Activated naive CD8-positive, alpha-beta T cell treated with anti-CD3 and anti-CD28 coated beads, Interleukin-2, amount 10 ng/mL, durations not matched to agents 7 days and 5 days (primary cell): ENCODE measurements at places on chromosomes 12 and 14.

DNA sequence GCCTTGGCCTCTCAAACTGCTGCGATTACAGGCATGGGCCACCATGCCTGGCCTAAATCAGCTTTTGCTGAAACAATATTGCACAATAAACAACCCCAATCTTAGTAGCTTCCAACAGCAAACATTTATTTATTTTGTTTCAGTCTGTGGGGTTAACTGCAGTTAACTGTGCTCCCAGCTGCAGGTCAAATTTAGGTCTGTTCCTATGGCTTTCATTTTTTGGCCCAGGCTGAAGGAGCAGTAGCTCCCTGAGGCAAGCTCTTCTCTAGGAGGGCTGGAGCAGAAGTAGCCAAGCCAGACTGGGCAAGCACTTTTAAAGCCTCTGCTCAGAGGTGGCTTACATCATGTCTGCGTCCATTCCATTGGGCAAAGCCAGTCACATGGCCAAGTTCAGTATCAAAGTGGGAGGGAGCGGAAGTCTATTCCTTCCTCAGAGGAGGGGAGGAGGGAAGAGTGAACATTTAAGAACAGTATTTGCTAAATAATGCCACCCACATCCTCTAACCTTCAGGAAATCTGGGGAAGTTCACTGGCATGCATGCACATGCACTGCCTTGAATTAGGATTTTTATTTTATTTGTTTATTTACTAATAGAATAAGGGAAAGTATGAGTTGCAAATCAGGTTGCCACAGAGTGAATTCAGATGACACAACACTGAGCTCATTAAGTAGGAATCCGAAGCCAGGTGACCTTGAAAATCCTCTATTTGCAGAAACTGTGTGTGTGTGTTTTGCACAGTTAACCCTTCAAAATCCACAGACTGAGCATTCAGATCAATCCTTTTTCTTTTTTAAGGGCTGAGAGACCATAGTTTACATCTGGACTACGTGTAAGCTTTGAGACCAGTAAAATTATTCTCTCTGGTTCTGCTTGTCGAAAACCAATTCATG, 122.0 kb upstream of the SEL1L start:
- no peaks in the 10 kb centered on the region for H3K36me3 ChIP-seq
- H3K27ac ChIP-seq, result no peak overlapping the region

- H3K27me3 ChIP-seq, result no peaks in the 10 kb centered on the region
- H3K4me1 ChIP-seq, result no peaks in the 10 kb centered on the region
- no peak overlapping the region for H3K4me3 ChIP-seq
- H3K36me3 ChIP-seq, result no peaks in the 10 kb centered on the region
- no peak overlapping the region for H3K27ac ChIP-seq
These were observed 414.8 kb downstream of the SLC6A15 start for GRCh38 chr12:84497819-84498218.

- peaks cover 7% of the 10 kb centered on the region for H3K36me3 ChIP-seq
- no peak for DNase-seq
- no peak overlapping the region for H3K4me3 ChIP-seq
- H3K4me1 ChIP-seq, result peaks cover 7% of the 10 kb centered on the region
These were observed 232.4 kb downstream of the AEBP2 start for GRCh38 chr12:19671695-19672094.

DNA sequence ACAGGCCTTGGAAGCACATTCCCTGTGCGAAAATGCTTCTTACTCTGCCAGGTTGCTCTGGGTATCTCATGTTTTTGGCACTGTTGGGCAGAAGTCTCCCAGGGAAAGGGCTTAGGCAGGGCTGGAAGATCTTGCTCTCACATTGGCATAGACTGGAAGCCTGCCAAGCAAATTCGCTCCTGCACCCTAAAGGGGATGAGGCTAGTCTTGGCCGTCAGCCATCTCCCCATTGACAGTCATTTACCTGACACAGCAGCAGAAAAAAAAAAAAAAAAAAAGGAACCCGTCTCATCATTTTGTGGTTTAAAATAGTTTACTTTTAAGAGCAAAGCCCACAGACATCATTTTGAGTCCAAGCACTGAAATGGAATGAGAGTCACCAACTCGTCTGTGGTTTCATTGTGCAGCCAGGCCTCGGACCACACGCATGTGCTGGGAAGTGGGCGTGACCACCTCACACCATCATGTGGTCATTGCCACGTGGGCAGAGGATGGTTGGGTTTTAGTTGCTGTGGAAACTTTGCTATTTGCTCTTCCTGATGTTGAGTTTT, 84.8 kb downstream of the NRXN3 start:
- H3K27me3 ChIP-seq, result no peaks in the 10 kb centered on the region
- DNase-seq, result no peak
- H3K36me3 ChIP-seq, result no peaks in the 10 kb centered on the region
- H3K4me1 ChIP-seq, result peaks cover 4% of the 10 kb centered on the region
- no peak overlapping the region for H3K4me3 ChIP-seq
- H3K27ac ChIP-seq, result no peak overlapping the region

DNA sequence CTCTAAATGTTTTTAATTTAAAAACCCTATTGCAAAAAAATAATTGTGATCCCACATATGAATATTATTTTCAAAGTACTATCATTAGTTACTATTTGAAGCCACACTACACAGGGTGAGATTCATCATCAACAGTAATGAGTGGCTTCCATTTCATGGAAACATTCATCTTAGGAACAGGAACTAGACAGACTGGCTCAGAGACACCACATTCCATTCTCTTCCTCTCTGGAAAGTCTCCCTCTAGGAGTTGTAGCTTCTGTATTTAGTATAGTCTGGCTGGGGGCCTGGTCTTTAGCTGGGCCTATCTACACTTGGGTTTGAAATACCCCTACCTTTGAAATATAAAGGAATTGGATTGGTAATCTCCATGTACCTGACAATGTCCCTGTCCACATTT, 6.2 kb upstream of the VDR start:
- no peak for DNase-seq
- H3K36me3 ChIP-seq, result peaks cover 2% of the 10 kb centered on the region
- no peak overlapping the region for H3K27ac ChIP-seq
- H3K27me3 ChIP-seq, result peaks cover 72% of the 10 kb centered on the region

DNA sequence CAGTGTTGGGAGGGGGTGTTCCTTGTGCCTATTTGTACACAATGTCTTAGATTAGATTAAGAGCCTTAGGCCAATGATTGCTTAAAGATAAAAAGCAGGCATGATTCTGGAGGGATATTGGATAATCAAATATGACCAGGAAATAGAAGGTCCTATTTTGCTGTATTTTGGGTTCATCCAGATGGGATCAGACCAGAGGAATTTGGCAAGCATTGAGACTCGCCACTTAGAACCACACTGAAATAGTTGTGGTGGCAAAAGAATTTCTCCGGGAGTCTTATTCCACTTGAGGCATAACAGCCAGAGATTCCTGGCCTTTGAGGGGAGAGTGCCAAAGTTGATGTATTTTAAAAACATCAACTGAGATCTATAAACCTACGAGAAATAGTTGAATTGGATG, 327.2 kb downstream of the RAD51B start:
- H3K4me3 ChIP-seq, result no peak overlapping the region
- H3K27me3 ChIP-seq, result no peaks in the 10 kb centered on the region
- peaks cover 10% of the 10 kb centered on the region for H3K4me1 ChIP-seq
- peaks cover 18% of the 10 kb centered on the region for H3K36me3 ChIP-seq

DNA sequence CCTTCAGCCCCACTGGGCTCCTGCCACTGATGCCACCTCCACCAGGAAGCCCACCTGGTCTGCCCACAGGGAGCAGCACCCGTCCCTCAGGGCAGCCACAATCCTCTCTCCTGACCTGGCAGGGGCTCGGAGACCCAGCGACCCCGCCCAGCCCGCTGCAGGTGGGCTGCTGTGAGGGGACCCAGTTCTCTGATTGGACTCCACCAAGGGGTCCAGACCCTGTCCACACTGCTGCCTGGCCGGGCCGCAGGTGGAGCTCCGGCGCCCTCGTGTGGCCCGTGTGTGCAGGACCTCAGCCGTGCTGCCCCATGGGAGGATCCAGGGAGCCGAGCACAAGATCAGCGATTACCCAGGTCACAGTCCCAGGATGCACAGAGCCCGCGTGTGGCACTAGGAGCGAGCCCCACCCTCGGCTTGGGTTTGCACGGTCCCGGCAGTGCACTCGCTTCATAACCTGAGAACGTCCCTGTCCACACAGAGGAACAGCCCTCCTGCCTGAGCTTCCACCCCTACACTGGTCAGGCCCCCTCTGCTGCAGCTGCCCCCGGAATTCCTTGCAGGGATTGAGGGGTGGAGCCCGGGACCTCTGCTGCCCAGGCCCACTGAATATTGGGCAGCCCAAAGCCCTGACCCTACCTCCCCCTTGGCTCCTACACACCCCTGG, 35.4 kb upstream of the TMEM179 start:
- peaks cover 18% of the 10 kb centered on the region for H3K27me3 ChIP-seq
- H3K4me3 ChIP-seq, result no peak overlapping the region
- DNase-seq, result peak; percentile 74

GRCh38 chr12:9348906-9349518, 140.8 kb upstream of the PZP start:
- H3K27me3 ChIP-seq, result no peaks in the 10 kb centered on the region
- H3K4me1 ChIP-seq, result peaks cover 26% of the 10 kb centered on the region
- H3K27ac ChIP-seq, result no peak overlapping the region
